ENCODE measurements at places on chromosomes 16 and 17.
A peak's percentile ranks its signal among the peaks of the same experiment; 100 is the strongest.

DNA sequence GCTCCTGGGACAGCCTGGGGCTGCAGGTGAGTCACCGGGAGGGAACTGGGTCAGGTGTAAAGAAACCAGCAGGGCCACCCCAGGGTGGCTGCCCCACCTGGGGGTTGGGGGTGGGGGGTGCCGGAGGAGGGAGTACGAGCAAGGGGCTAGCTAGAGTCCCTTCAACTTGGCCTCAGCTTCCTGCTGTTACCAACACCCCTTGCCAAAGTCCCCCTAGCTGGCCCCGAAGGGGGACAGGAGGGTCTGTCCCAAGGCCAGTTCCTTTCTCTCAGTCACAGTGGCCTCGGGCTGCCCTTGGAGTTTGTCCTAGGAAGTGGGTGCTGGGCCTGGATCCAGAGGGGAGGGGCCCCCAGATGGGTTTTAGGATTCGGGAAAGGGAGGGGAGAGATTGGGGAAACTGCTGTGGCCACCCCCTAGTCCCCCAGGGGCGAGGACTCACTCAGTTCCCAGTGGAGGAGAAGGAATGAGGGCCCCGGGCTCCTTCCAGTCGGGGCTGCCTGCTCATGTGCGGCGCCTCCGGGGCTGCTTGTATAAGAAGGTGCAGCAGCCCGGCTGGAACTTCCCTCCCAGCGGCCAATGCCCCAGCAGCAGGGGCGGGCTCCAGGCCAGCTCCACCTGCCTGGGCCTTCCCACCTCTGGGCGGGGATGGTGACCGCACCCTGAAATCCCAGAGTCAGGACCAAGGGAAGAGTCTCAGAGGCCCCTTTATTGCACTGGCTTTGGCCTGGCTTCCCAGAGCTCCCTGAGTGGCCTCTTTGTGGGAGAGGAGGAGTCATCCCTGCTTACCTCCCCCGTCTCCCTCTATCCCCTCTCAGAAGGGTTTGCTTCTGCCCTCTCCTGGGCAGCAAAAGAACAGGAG is 7.3 kb downstream of the ARHGAP27 start:
- DNase-seq = peak; percentile 22

DNA sequence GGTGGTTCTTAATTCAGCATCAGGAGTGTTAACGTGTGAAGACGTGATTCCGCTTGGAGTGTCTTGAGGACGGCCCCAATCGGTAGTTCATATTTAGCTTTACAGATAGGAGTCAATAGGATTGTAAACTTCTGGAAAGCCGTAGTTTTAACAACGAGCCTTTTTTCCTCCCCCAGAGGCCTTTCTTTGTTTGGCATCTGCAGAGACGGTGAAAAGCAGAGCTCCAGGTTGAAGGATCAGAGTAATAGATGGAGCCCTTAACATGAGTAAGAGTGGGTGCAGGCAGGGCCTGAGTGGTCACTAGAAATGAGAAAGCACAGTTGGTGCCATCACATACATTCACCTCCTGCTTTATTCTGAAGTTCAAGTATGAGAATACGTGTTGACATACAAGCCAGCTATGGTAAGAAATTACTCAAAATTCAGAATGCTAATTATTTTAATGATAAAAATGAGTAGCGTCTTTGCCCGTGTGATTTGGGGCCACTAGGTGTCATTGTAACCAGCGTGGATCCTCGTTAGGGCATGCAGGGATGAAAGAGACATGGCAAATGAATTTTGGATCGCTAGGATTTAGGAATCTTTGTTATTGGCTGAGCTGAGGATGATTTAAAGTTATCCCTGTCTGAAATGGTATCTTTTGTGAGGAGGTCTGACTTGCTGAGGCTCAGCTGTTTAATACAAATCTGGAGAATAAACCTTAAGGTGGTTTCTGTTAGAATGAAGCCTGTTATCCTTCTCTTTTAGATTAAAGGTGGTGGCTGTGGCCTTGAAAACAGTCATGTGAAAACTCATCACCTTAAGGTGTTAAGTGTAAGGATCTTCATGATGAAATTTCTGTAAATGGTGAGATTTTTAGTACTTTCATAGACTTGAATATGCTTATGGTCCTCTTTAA is 18.6 kb downstream of the PRCD start:
- peak; percentile 63 for DNase-seq

DNA sequence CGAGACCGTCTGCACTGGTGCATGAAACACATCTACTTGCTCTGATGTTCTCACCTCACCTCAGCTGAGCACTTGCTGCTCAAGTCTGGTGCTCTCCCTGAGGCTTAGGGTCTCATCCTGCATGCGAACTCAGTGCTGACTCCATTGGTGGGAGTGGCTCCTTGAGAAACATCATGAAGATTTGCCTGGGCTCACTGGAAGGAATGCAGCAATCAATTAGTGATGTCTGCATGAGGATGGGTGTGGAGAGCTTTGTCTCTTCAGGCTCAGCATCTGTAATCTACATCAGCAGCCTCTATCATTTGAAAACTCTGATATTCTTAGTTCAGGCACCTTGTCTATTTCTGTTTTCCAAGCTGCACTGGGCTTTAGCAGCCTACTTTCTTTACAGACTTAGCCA is 204.4 kb downstream of the IRF8 start:
- DNase-seq = no peak

DNA sequence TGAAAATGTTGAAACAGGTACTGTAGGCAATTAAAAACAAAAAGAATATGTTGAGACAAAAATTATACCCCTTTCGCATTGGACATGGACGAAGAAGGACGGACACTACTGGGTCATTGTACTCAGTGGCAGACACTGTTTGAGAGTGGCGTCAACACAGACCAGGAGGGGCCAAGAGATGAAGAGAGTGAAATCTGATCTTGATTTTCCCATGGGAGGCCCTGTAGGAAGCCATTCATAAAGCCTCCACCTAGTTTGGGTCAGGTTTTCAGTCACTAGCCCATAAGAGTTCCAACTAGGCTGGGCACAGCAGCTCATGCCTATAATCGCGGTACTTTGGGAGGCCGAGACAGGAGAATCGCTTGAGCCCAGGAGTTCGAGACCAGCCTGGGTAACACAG is 23.6 kb upstream of the SMURF2 start:
- no peak for DNase-seq

- peak; percentile 29 for DNase-seq
These were observed 19.0 kb downstream of the SLC7A6 start for GRCh38 chr16:68283346-68283745.

DNA sequence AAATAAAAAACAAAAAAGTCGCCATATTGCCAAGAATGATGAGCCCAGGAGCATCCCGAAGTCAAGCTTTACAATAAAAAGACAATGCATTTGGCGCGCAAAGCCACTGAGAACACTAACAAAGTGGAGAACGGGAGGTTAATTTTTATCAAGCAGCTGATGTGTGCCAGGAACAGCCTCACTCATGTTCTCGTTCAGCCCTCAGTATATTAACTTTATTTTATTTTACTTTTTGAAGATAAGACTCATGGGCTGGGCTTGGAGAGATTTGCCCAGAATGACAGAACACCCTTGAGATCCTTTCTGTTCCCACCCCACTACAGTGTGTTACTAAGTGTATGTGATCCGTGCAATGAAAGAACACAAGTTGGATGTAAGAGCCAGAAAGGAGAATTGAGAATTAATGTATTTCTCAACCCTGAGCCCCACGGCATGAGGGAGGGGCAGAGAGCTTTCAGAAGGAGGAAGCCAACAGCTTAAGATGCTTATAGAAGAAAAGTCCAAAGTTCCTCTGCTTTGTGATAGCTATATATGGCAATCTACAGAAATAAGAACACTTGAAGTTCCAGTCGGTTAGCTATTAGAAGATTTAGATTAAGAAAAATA is 48.4 kb downstream of the COTL1 start:
- peak; percentile 78 for DNase-seq

DNA sequence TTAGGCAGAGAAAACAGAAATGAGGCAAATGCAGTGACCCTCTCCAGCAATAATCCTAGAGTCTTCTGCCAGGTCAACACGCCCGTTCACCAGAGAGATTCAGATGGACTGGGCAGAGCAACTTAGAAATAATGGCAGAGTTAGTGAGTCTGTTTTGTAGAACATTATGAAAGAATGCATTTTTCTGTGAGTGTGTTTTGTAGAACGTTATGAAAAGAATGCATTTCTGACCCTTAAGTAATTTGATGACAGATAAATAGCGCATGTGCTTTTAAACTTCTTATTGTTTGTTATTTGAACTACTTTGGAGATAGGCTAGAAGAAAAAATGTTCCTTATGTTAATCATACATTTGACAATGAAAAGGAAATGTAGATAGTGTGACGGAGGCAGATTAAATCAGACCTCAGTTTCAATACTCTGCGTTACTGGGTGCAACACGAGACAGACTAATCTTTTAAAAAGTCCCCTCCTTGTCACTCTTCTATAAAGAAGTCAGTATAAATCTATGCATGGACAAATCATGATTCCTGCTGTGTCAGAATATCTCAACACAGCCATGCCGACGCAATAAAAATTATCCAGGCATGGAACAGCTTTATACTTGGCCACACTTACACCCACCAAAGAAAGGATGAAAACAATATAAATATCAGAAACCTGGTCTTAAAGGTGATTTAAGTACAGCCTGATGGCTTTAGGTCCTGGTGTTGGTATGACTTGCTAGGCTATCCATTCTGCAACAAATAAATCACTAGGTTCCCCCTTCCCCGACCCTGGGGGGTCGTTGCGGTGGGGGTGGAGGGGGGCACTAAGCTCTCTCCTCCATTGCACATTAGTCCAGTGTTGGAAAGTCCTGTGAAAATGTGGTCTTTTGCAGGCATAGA is 47.8 kb downstream of the MARCHF10 start:
- DNase-seq = no peak

DNA sequence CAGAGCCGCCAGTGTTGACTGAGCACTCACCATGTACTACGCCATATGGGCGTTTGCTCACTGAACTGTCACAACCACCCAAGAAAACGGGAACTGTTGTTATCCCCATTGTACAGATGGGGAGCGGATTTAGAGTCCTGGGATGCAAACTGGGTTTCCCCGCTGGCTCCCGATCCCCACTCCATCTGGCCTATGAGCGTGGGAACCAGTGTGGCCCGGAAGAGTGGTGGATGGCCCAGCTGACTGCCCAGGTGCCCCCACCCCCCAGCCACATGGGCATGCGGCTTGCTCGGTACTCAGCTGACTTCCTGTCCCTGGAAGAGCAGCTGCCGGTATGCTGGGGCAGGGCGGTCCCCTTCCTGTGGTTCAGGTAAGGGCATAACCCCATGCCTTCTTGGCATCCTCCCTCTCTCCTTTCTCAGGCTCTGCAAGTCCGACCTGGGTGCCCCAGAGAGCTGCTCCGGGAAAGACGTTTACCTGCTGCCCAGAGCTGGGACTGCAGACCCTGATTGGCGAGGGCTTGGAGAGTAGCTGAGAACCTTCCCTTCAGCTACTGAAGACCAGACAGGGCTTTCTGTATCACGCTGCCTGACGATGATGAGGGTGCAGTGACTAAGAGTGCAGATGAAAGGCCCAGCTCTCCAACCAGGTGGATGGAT is 16.2 kb downstream of the SOCS3 start:
- DNase-seq = no peak

DNA sequence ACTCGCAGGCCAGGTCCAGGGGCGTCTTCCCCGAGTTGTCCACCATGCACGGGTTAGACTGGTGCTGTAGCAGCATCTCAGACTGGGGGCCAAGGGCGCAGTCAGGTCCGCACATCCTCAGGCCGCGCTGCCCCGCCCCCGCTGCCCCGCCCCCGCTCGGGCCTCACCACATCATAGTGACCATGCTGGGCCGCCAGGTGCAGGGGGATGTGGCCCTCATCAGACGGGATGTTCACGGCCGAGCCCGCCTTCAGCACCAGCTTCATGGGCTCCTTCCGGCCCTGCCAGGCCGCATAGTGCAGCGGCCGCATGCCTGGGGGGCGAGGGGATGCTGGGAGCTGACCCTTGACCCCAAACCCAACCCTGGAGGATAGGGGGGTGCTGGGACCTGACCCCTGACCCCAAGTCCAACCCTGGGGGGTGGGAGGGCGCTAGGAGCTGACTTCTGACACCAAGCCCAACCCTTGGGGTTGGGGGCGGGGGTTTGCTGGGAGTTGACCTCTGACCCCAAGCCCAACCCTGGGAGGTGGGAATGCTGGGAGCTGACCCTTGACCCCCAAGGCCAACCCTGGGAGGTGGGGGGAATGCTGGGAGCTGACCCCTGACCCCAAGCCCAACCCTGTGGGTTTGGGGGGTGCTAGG is 7.0 kb downstream of the CASKIN1 start:
- no peak for DNase-seq

- DNase-seq = no peak
These were observed 71.2 kb upstream of the CHMP6 start for GRCh38 chr17:80920441-80920840.

DNA sequence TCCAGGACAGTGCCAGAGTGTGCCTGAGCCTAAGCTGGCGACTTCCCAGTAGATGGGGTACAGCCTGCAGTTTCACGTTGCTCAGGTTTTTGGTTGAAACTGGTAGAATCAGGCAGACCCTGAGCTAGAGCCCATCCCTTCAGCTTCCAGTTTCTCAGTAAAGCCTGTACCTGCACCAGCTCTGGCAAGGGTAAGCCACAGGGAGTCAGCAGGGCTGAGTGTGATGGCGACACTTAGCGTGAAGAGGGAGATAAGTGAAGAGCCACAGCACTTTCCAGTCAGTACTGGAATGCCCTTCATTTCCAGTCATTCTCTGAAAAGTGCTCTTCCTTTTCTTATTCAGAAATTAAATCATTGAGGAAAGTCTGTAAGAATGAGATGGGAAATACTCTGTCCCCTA is 22.4 kb downstream of the PLD6 start:
- DNase-seq = no peak

DNA sequence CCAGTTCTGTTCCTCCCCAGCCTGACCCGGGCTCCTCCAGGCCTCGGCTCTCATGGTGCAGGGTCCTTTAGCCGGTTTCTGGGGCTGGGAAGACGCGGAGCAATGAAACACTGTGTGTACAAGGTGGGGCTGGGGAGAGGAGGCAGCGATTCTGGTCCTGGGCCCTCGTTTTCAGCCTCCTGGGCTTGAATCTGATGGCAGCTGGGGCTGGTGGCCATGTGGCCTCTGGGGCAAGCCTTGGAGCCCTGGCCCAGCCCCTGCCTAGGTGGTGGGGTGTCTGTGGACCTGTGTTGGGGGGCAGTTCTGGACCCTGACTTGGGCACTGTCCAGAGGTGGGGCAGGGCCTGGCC is 4.1 kb downstream of the FOXJ1 start:
- no peak for DNase-seq

- no peak for DNase-seq
These were observed 44.8 kb downstream of the C16orf82 start for GRCh38 chr16:27111486-27111885.

- no peak for DNase-seq
These were observed 64.4 kb upstream of the TBX2 start for GRCh38 chr17:61335105-61335844.

Data from pons (tissue), 1 donor.